Aorta (tissue), 5 donors: ENCODE measurements at places on chromosomes 2 and 18.

GRCh38 chr2:101773137-101773536, 75.6 kb downstream of the MAP4K4 start:
- no peaks in the 10 kb centered on the region for H3K36me3 ChIP-seq
- H3K4me1 ChIP-seq: peaks cover 17% of the 10 kb centered on the region
- no peak overlapping the region for H3K27ac ChIP-seq
- DNase-seq: peak; percentile 45
- H3K4me3 ChIP-seq: no peak overlapping the region

- no peak overlapping the region for H3K4me3 ChIP-seq
- no peaks in the 10 kb centered on the region for H3K27me3 ChIP-seq
- no peaks in the 10 kb centered on the region for H3K36me3 ChIP-seq
- no peaks in the 10 kb centered on the region for H3K4me1 ChIP-seq
- H3K27ac ChIP-seq: no peak overlapping the region
- no peak for DNase-seq
Observed at GRCh38 chr18:79200546-79201268, 131.5 kb downstream of the ATP9B start.

DNA sequence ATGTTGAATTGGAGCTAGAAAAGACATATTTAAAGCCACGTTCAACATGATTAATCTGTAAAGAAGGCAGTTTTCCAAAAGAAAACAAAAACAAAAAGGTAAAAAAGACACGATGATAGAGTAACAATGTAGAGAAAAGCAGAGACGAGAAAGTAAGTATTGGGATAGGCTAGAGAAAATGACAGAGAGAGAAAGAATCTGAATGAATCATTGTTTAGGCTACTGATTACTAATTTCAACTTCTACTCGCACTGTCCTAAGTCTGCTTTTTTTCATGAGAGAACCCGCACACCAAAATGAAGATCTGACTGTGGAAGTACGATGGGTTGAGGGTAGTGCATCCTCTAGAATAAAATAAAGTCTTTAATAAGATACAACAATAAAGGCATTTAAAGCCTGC, 1599.2 kb upstream of the TMEFF2 start:
- H3K4me1 ChIP-seq: no peaks in the 10 kb centered on the region
- H3K4me3 ChIP-seq: no peak overlapping the region
- no peak for DNase-seq
- H3K36me3 ChIP-seq: no peaks in the 10 kb centered on the region

- H3K4me3 ChIP-seq: no peak overlapping the region
- no peaks in the 10 kb centered on the region for H3K27me3 ChIP-seq
- H3K27ac ChIP-seq: no peak overlapping the region
- DNase-seq: no peak
- peaks cover 4% of the 10 kb centered on the region for H3K4me1 ChIP-seq
- no peaks in the 10 kb centered on the region for H3K36me3 ChIP-seq
Observed at GRCh38 chr2:120809609-120810440, 74.2 kb downstream of the GLI2 start.

DNA sequence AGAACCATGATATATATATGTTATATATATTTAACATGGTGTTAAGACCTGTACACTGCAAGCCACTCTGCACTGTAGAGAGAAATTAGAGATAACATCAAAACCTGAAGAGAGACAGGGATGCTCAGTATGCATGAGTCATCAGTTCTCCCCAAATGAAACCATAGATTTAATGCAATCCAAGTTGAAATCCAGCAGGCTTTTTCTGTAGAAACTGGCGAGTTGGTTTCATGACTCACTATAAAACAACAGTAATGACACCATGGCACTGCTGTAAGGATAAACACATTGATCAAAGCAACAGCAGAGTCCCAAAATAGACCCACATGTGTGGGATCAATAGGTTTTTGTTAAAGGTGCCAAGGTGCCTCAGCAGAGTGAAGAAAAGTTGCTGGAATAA, 65.8 kb downstream of the RTP5 start:
- no peak overlapping the region for H3K27ac ChIP-seq
- no peaks in the 10 kb centered on the region for H3K36me3 ChIP-seq
- no peaks in the 10 kb centered on the region for H3K4me1 ChIP-seq

- DNase-seq: no peak
- H3K27me3 ChIP-seq: no peaks in the 10 kb centered on the region
- H3K36me3 ChIP-seq: no peaks in the 10 kb centered on the region
- H3K4me3 ChIP-seq: no peak overlapping the region
- H3K4me1 ChIP-seq: no peaks in the 10 kb centered on the region
Observed at GRCh38 chr2:151153601-151154000, 108.1 kb downstream of the RBM43 start.

DNA sequence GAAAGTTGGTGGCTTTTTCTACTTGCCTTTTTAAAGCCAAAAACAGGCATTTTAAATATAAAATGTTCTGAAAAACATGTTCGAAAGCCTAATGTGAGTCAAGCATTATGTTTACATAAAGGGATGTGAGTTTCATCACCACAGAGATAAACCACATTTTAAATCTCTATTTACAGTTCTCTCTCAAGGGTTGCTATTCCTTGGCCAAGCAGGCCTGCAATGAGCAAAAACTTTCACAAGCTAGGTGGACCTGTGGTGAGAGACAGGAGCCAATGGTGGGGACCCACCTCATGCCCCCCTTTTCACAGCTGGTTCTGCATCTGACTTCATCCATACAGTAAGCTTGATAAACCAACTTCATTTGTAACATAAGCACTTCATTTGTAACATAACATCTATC, 65.1 kb downstream of the CUL3 start:
- H3K4me1 ChIP-seq: peaks cover 8% of the 10 kb centered on the region
- DNase-seq: no peak
- H3K27me3 ChIP-seq: no peaks in the 10 kb centered on the region
- no peaks in the 10 kb centered on the region for H3K36me3 ChIP-seq
- peak overlapping the region; percentile 57 for H3K27ac ChIP-seq
- H3K4me3 ChIP-seq: no peak overlapping the region

GRCh38 chr18:59813942-59814341, 85.9 kb upstream of the PMAIP1 start:
- no peaks in the 10 kb centered on the region for H3K36me3 ChIP-seq
- no peak for DNase-seq
- no peak overlapping the region for H3K4me3 ChIP-seq
- no peaks in the 10 kb centered on the region for H3K27me3 ChIP-seq
- H3K27ac ChIP-seq: no peak overlapping the region
- H3K4me1 ChIP-seq: no peaks in the 10 kb centered on the region

- no peaks in the 10 kb centered on the region for H3K4me1 ChIP-seq
- no peaks in the 10 kb centered on the region for H3K36me3 ChIP-seq
- H3K27ac ChIP-seq: no peak overlapping the region
- H3K27me3 ChIP-seq: no peaks in the 10 kb centered on the region
- H3K4me3 ChIP-seq: no peak overlapping the region
Observed at GRCh38 chr18:72504866-72505265, 39.3 kb downstream of the CBLN2 start.

GRCh38 chr2:84527137-84528129, 11.1 kb downstream of the DNAH6 start:
- H3K4me1 ChIP-seq: no peaks in the 10 kb centered on the region
- no peak overlapping the region for H3K27ac ChIP-seq

DNA sequence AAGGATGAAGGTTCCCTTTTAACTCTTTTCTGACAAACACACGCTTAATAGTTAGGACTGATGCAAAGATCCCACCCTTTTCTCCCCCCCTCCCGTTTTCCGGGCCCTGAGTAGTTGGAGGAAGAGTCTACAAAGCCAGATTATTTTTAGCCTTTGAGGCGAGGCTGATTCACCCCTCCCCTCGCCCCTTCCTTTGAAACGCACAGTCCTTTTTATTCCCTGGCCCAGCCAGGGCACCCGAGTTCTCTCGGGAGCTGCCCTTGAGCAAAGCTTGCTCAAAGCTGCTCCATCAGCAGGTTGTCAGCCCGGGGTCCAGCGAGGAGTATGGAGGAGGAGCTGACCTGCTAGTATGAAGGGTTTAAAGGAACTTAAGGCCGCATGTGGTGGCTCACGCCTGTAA, 47.1 kb upstream of the SPRED2 start:
- no peaks in the 10 kb centered on the region for H3K4me1 ChIP-seq
- H3K4me3 ChIP-seq: no peak overlapping the region
- no peak for DNase-seq
- H3K27me3 ChIP-seq: no peaks in the 10 kb centered on the region

DNA sequence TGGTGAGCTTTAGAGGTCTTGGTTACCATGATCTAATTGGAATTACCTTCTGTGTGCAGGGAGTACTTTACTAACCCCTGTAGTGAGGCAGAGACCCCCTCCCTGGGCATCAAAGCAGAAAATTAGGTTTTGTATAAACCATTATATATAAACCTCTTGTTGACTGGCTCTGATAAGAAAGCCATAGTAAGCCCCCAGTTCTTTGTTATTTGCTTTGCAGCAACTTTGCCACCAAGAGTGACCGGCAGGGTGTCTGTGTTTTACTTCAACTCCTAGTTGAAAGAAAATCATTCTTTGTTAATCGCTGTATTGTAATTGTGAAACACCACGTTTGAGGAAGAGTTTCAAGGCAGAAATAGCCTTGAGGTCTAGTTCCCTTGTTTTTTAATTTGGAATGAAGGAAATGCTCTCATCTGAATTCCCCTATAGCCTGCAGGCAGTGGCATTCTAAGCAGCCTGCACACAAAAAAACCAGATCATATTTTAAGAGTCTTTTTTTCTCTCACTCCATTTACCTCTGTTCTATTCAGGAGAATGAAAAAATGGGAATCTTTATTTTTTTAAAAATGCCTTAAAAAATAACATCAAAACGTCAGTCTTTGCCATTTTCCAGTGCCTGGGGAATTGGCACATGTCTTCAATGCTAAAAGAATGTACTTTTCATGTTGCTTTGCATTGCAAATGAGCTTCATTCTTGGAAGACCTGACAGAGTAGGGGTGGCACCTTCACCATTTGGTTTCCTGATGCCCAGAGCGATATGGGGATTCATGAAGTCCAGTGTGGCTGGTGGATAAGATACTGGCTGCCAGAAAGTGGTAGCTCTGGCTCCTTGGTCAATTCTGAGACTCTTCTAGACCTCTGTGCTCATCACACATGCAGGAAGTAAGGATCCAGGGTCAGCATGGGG, 338.1 kb downstream of the SLC4A3 start:
- no peaks in the 10 kb centered on the region for H3K4me1 ChIP-seq
- DNase-seq: no peak
- no peaks in the 10 kb centered on the region for H3K27me3 ChIP-seq

- H3K36me3 ChIP-seq: peaks cover 3% of the 10 kb centered on the region
- no peak overlapping the region for H3K27ac ChIP-seq
- H3K27me3 ChIP-seq: no peaks in the 10 kb centered on the region
Observed at GRCh38 chr2:207111757-207112156, 54.0 kb downstream of the KLF7 start.

- H3K27me3 ChIP-seq: no peaks in the 10 kb centered on the region
- H3K27ac ChIP-seq: no peak overlapping the region
- no peak overlapping the region for H3K4me3 ChIP-seq
- no peaks in the 10 kb centered on the region for H3K36me3 ChIP-seq
- no peaks in the 10 kb centered on the region for H3K4me1 ChIP-seq
Observed at GRCh38 chr2:150410809-150411208, 76.7 kb downstream of the RND3 start.

DNA sequence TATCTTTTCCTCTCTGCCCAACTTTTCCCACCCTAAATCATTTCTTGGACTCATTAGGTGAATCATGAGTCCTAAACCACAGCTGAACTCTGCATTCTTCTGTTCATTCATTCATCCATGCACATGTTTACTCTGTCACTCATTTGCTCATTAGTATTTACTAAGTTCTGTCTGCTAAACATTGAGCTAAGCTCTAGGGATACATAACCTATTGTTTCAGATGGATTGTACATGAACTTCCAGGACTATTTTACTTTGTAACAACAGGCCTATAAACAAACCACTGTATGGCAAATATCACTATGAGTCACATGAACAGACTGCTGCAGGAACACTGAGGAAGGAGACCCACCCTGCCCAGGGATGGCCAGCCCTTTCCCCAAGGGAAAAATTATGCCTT, 14.6 kb upstream of the DYNC2LI1 start:
- H3K36me3 ChIP-seq: peaks cover 3% of the 10 kb centered on the region
- H3K4me1 ChIP-seq: no peaks in the 10 kb centered on the region
- no peak overlapping the region for H3K27ac ChIP-seq
- no peaks in the 10 kb centered on the region for H3K27me3 ChIP-seq

GRCh38 chr2:6524691-6525474, 340.8 kb downstream of the CMPK2 start:
- H3K4me1 ChIP-seq: no peaks in the 10 kb centered on the region
- no peaks in the 10 kb centered on the region for H3K36me3 ChIP-seq
- H3K27ac ChIP-seq: no peak overlapping the region
- no peak overlapping the region for H3K4me3 ChIP-seq
- H3K27me3 ChIP-seq: no peaks in the 10 kb centered on the region
- DNase-seq: no peak

DNA sequence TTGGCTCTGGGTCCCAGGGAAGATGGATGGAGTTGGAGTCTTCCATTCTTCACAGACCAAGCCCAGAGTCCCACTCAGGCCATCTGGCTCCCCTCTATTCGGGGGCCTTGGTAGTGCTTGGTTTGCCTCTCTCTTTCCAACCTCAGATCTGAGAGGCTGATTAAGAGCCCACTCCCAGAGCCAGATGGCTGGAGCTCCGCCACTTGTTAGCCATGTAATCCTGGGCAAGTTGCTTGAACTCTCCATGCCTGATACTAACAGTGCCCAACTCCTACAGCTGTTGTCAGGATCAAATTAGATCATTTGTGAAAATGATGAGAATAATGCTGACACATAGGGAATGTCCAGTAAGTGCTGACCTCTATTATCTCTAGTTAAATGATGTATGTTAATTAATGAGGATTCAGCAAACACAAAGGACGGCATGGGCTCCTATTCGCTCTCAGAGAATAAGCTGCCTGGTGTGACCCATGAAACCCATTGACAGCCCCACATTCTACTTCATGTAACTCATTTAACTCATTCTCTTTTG, 46.6 kb upstream of the SLC14A1 start:
- no peak overlapping the region for H3K4me3 ChIP-seq
- no peak for DNase-seq
- H3K36me3 ChIP-seq: no peaks in the 10 kb centered on the region
- no peak overlapping the region for H3K27ac ChIP-seq
- H3K27me3 ChIP-seq: no peaks in the 10 kb centered on the region

- H3K27ac ChIP-seq: no peak within 1 kb of the TSS
- DNase-seq: no peak
- no peaks in the 10 kb centered on the region for H3K36me3 ChIP-seq
Observed at GRCh38 chr2:108988796-108989713, at the start of gene EDAR. TSS of gene EDAR (minus strand) at chr2:108989220. CDS start at chr2:108931014, 58,206 bp downstream.

DNA sequence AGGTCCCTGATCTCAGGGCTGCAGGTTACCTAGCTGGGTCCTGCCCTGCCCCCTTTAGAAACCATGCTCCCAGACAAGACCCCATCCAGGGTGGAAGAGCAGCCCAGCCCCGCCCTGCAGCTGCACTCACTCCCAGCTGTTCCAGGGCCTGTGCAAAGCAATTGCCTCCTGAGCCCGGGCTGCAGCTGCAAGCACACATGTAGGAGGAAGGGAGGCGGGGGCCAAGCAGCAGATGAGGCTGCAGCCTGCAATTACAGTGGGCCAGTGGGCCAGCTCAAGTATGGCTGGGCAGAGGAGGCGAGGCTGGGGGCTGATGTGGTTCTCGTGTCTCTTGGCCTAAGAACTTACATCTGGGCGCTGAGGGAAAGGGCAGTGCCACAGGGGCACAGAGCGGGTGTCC, 65.4 kb upstream of the TUBA3E start:
- H3K4me3 ChIP-seq: no peak overlapping the region
- H3K27ac ChIP-seq: no peak overlapping the region
- no peaks in the 10 kb centered on the region for H3K4me1 ChIP-seq
